ENCODE measurements at places on chromosomes 5 and 9.

- no peak for DNase-seq
Observed at GRCh38 chr9:10917001-10917400, 304.2 kb upstream of the PTPRD start.

DNA sequence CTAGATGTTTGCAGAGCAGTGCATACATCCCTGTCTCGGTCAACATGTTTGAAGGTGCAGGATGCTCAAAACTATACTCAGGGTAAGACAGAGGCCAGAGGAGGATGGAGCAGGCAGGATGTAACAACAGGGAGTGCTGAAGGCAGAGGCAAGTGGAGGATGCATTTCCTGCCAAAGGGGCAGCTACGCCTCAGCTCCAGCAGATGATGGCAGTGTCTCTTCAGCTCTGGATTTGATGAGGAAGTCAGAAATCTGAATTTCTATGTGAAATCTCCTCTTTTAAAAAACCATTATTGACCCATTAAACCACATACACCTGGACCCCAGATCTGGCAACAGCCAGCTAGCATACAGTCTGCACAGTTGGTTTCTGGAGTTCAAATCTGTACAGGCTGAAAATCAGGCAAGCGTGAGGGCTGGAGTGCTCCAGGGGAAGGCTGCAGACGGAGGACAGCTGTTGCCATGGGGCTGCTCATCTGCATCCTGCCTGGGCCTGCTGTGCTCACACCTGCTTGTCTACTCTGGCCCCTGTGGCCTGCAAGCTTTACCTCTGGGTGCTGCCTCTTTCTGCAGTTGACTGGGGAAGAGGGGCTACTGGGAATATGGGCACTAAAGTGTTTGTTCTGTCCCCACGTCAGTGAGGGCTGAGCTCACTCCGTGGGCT, 152.9 kb upstream of the SLC28A3 start:
- no peak for DNase-seq

DNA sequence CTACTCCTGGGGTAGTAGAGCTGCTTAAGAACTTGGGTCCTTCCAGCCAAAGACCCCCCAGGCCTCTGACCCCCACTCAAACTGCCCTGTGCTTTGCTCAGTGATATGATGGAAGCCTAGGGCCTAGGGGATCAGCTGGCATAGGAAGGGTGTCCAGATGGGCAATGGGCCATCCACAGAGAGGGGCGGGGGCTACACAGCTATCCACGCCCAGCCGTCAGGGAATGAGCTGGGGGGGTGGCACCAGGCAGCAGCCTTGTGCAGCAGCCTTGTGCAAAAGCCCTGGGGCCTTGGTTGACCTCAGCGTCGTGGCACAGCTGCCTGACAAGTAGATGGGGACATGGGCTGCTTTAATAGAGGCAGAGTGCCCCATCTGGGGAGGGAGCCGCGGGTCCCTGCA, 43.2 kb downstream of the DAB2IP start:
- DNase-seq = no peak

GRCh38 chr9:128497824-128498610, 6.5 kb upstream of the GLE1 start:
- DNase-seq = no peak

- DNase-seq = no peak
Observed at GRCh38 chr9:125701351-125701750, 5.7 kb downstream of the MAPKAP1 start.

DNA sequence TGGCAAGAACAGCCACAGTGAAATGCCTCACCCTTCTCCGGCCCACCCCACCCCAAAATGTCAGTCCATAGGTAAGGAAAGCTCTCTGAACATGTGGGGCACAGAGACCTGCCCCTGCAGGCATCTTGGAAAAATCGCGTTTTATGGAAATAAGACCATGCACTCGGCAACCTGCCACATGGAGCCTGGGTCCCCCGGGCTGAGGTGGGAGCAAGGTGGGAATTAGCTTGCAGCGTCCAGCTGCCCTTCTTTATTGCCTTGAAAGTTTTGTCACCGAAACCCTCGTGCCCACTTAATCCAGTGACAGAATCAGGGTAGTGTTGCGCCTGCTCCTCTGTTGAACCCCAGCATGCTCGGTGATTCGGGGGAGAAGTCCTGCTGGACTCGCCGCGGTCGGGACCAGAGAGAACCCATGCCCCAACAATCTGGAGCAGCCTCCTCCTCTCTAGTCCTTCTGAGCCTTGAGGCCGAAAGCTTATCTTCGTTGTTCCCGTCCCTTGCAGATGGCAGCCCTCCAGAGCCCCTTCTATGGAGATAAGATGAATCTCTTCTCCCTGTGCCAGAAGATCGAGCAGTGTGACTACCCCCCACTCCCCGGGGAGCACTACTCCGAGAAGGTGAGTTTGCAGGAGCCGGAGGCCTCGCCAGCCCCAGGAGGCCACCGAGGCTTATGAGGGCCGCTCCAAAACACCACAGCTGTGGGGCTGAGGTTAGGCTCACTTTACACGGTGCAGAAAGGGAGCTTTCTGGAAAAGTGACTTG, 67.9 kb downstream of the PSMB7 start:
- no peak for DNase-seq

GRCh38 chr9:102778746-102779145, 216.4 kb upstream of the CYLC2 start:
- no peak for DNase-seq

- no peak for DNase-seq
Observed at GRCh38 chr9:17962747-17963146, 383.9 kb downstream of the SH3GL2 start.

DNA sequence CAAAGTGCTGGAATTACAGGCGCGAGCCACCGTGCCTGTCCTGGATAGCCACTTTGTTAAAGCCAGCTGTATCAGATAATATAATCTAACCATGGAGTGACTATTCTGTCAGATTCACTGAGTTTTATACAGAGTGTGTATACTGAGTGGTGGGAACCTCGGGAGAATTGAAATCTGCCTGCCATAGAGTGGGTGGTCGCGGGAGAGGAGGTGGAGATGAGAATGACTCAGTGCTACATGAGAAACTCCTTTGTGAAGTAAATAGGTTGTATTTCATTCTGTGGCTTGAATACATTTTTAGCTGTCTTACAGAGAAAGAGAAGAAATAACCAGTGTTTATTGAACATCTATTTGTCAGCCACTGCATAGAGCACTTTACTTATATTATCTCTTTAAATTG, 26.4 kb downstream of the ATP6V0E1 start:
- no peak for DNase-seq

GRCh38 chr9:129482521-129483414, 138.1 kb downstream of the C9orf50 start:
- no peak for DNase-seq

DNA sequence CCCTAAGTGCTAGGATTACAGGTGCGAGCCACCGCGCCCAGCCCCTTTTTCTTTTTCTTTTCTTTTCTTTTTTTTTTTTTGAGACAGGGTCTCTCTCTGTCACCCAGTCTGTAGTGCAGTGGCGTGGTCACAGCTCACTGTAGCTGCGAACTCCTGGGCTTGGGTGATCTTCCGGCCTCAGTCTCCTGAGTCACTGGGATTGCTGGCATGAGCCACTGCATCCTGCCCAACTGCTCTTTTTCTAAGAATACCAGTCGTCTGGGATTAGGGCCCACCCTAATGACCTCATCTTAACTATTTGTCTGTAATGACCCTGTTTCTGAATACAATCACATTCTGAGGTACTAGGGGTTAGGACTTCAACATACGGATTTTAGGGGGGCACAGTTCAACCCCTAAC, 34.1 kb upstream of the NANS start:
- no peak for DNase-seq

GRCh38 chr5:31255041-31255440, 61.6 kb downstream of the CDH6 start:
- DNase-seq = no peak

- DNase-seq = no peak
Observed at GRCh38 chr5:16135506-16135905, 44.1 kb downstream of the MARCHF11 start.

DNA sequence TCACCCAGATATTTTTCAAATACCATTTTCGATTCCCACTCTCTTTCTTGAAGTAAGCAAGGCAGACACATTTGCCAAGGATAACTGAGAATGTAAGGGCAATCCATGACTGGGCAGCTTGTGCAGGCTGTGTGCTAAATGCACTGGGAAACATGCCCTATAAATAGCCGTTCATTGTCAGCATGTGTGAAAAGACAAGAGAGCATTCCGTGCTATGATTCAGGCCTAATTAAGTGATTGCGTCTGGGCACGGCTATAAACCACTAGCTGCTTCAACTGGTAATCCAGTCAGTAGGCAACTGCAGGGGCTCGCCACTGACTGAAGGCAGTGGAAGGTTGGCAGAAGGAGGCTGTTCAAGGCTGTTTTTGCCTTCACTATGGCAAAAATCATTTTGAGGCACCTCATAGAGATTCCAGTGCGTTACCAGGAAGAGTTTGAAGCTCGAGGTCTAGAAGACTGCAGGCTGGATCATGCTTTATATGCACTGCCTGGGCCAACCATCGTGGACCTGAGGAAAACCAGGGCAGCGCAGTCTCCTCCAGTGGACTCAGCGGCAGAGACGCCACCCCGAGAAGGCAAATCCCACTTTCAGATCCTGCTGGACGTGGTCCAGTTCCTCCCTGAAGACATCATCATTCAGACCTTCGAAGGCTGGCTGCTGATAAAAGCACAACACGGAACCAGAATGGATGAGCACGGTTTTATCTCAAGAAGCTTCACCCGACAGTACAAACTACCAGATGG, at the start of gene HSPB3:
Gene HSPB3 (plus strand): TSS at position 287 of the 745 bp plus-strand sequence. CDS start 91 bp downstream, at position 378.
- no peak for DNase-seq

- DNase-seq = no peak
Observed at GRCh38 chr5:92801911-92802310, 779.1 kb downstream of the NR2F1-AS1 start.

GRCh38 chr5:157558041-157558595, 17.5 kb downstream of the ADAM19 start:
- DNase-seq = no peak

DNA sequence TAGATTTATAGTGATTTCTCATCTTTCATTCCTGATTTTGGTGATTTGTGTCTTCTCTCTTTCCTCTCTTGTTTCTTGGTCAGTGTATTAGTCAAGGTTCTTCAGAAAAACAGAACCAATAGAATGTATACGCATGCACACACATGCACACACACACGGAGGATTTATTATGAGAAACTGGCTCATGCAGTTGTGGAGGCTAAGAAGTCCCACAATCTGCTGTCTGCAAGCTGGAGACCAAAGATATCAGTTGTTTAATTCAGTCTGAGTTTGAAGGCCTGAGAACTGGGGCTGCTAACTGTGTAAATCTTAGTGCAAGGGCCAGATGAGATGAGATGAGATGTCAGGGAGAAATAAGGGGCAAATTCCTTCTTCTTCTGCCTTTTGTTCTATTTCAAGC, 5.7 kb upstream of the RPS23 start:
- DNase-seq = no peak

GRCh38 chr5:20369518-20369885, 381.5 kb upstream of the CDH18 start:
- no peak for DNase-seq

GRCh38 chr9:81028504-81028903, 660.8 kb downstream of the TLE1 start:
- no peak for DNase-seq

GRCh38 chr5:22306011-22306410, 547.1 kb downstream of the CDH12 start:
- no peak for DNase-seq

GRCh38 chr5:98292496-98292895, 481.0 kb upstream of the RGMB start:
- DNase-seq = no peak

GRCh38 chr5:63961598-63962161, 565 bp downstream of the HTR1A start:
- no peak for DNase-seq

All from stimulated activated CD8-positive, alpha-beta memory T cell treated with anti-CD3 and anti-CD28 coated beads, Interleukin-2, amount 100 ng/mL, for 1 hour (primary cell).